Panc1 (cell line): ENCODE measurements at places on chromosomes 2 and 18.

GRCh38 chr2:197215748-197216360 is 94.7 kb downstream of the ANKRD44 start:
- DNase-seq, result no peak

DNA sequence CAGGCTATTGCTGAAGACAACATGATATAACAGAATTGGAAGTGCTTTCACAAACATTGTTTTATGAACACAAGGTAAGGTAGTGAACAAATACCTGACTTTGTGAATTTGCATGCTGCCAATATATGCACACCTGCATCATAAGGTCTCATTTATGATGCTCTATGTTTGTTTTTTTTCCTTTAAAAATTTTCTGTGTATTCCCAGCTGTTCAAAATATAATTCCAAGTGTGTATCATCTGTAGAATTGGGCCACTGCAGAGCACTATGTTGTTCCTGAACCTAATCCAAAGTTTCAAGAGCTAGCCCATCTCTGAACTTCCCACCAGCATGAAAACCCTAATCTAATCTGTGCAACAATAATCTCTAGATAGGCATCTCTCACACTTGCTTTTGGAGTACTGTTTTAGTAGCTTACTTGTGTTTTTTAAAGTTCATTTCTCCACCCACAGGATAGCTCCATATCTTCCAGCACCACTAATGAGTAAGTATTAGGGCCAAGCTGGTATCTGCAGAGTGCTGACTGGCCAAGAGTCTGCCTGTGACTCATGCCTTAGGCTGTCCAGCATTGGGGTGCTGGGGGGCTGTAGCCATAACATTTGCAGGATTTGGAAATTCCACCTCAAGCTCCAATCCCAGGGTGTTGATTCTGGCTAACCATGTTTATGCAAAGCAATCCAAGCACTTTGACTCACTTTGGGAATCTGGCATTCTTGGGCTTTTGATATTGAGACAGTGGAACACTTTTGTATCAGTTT is 208.2 kb upstream of the REV1 start:
- DNase-seq, result no peak

DNA sequence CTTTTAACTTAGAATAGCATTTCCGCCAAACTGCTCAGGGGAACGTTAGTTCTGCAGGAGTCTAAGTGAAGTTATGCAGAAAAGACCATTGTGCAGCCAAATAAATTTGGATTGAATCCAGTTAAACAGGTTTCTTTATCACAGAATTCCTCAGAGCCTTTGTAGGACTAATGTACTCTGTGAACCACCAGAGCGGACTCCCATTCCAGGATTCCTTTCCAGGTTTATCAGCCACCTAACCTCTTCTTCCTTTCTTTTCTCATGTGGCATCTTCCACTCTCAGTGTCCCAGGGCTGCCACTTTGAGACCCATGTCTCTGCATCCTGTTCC is 350.4 kb downstream of the TSN start:
- no peak for DNase-seq

DNA sequence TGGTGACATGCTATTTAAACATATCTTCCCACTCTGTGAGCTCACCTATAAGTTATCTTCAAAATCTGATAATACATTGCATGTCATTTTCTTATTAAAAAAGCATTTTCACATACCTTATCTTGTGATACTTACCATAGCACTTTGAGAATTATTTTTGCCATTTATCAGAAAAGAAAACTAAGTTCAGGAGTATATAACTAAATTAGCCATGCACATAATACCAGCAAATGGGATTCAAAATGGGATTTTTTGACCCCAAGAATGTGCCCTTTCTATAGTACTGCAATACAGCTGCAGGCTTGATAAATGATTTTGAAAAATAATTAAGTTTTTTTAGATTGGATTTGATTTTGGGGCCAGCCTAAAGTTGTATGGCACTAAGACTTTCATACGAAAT is 41.2 kb downstream of the SLC8A1 start:
- DNase-seq, result no peak

- no peak for DNase-seq
Measured at GRCh38 chr2:207093234-207093633, 72.5 kb downstream of the KLF7 start.

GRCh38 chr18:78936251-78937005 is 43.2 kb upstream of the SALL3 start:
- DNase-seq, result no peak
